ENCODE measurements at places on chromosomes 16 and 17.

DNA sequence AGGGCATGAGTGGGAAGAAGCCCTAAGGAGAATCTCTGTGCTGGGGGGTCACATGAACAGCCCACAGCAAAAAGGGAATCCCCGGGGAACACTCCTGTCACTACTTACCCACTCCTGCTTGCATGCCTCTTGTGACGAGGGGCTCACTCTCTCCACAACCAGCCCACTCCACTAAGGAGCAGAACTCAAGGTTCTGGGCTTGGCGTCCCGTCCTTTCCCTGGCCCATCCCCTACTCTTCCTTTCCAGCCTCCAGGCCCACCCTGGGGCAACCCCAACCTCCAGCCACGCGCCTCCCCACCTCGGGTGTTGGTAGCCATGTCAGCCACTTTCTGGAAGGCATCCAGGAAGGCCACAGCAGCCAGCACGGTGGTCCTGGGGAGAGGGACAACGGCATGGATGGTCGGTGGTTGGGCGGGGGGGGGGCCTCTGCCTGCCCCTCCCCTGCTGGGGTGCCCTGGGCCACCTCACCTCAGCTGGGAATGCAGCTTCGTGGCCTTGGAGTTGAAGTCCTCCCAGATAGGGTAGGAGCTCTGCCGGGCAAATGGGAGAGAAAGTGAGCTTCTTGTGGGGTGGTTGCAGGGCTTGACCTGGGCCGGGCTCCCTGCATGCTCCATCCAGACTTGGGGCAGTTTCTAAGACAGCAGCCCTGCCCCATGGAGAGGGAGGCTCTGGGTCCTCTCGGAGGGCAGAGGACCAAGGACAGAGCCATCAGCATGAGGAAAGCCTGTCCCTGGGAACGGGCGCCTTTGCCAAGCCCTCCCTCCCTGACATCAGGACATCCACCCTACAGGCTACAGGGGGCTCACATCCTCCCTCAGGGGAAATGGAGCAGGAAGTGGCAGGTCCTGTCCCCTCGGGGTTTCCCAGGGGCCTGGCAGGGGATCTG, 5.1 kb downstream of the MTSS2 start:
- DNase-seq: no peak

DNA sequence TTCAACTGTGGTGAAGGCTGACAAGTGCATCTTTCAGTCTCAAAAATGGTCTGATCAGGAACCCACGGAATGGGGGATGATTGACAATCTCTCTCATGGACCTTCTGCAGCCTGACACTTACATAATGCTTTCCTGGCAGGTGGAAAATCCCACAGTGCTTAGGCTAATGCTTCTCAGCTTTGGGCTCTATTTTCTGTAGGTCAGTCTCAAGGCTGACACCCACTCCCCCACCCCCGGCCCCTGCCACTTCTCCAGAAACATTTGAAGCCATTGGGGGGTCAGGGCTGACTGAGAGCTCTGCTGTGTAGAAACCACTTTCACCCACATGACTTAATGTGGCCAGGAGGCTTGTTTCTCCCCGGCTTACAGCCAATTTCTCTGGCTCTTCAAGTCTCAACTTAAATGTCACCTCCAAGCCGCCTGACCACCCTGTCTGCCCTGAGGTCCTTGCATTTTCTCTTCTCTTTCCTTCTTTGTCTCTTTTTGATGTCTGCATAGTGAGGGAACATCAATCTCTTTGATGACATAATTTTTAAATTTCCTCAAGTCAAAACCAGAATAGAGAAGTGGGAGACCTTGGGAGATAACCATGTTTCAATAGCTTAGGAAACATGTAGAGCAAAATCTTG, 16.7 kb upstream of the IRF8 start:
- no peak for DNase-seq

DNA sequence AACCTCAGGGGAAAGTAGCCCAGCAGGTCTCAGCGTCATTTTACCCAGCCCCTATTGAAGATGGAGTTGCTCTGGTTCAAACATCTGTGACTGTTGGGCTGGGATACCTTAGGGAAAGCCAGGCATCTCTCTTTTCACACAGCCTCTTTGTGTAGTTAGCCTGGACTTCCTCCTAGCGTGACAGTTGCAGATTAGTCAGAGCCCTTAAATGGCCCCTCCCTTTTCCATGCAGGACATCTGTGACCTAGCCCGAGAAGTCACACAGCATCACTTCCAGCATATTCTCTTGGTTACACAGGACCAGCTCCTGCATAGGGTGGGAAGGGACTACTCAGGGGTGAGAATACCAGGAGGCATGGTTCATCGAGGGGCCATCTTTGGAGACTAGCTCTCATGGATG, 375.0 kb upstream of the RBFOX1 start:
- DNase-seq: no peak

- DNase-seq: no peak
Observed at GRCh38 chr17:72397687-72398086, 276.9 kb downstream of the SOX9 start.

GRCh38 chr16:27486760-27487159, 63.0 kb downstream of the GTF3C1 start:
- no peak for DNase-seq

GRCh38 chr17:80604009-80604669, 59.5 kb downstream of the RPTOR start:
- no peak for DNase-seq

DNA sequence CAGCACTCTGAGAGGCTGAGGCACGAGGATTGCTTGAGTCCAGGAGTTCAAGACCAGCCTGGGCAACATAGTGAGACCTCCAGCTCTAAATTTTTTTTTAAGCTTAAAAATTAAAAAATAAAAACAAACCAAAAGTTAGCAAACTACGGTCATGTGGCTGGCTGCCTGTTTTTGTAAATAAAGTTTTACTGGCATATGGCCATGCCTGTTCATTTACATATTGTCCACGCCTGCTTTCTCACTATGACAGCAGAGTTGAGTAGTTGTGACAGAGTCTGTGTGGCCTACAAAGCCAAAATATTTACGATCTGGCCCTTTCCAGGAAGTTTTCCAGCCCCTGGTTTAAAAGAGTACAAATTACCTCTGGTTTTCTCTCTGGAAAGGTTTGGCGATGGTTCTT, 3.3 kb downstream of the SLX4 start:
- DNase-seq: no peak

GRCh38 chr16:88458039-88458772, 5.1 kb downstream of the ZFPM1 start:
- no peak for DNase-seq

- no peak for DNase-seq
Observed at GRCh38 chr16:64751906-64752305, 370.0 kb downstream of the CDH11 start.

DNA sequence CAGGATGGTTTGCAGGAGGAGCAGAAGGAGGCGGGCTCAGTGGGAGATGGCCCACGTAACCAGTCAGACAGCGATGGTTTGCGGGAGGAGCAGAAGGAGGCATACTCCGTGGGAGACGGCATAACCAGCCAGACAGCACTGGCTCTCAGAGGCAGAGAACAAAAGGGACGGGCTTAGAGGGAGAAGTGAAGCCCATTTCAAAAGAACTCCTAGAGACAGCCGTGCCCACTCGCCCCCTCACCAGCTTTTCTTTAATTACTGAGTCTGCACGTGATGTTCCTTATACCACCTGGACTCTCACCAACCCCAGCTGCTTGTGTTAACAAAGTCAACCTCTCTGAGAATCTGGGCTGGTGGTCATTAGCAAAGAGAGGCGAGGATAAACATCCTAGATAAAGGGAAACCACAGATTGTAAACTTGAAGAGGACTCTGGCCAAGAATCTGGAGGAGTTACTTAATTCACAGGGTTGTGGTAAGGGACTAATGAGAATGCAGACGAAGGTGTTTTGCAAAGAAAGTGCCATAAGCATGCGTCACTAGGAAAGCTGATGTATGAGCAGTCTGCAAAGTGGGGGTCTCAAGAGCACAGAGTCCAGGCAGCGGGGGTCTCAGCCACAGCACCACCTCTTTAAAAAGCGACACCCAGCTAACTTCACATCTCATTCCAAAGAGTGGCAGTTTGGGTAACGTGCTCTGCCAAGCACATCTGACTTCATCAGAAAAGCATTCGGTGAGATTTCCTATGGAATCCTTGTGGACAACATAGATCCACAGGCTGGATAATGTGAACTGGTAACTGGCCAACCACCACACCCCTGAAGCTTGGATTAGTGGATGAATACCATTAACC, 51.7 kb downstream of the NXN start:
- DNase-seq: no peak

DNA sequence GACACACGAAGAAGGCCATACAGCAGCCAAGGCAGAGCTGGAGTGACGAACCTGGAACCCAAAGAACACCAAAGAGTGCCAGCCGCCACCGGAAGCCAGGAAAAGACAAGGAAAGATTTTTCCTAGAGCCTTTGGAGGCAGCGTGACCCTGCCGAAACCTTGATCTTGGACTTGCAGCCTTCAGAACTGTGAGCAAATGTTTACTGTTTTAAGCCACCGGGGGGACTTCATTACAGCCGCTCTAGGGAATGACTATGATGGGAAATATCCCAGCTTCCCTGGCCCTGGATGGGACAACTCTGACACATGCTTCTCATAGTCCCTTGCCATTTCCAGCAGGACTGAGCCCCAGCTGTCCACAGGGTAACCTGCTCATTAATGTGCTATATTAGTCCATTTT, 270.6 kb downstream of the HAPSTR1 start:
- DNase-seq: no peak

- no peak for DNase-seq
Observed at GRCh38 chr16:50473356-50473945, 74.7 kb upstream of the NKD1 start.

- no peak for DNase-seq
Observed at GRCh38 chr17:80262775-80263244, 2.2 kb downstream of the RNF213 start.

DNA sequence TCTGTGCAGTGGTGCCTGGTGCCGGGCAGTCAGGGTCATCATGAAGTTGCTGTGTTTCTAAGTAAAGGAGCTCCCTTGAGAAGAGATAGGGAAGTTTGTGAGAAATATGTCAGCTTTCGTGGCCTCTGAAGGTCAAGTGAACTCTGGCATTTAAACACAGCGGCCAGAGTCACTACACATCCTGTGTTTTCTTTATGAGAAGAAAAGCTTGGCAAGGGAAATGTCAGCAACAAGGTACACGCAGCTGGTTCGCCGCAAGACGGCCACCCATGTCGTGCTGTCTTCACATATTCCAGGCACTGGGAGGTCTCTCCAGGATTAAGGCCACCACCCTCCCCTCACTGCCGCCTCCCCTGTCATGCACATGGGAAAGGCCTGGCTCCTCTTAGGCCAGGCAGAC, 33.2 kb upstream of the PEMT start:
- DNase-seq: no peak

DNA sequence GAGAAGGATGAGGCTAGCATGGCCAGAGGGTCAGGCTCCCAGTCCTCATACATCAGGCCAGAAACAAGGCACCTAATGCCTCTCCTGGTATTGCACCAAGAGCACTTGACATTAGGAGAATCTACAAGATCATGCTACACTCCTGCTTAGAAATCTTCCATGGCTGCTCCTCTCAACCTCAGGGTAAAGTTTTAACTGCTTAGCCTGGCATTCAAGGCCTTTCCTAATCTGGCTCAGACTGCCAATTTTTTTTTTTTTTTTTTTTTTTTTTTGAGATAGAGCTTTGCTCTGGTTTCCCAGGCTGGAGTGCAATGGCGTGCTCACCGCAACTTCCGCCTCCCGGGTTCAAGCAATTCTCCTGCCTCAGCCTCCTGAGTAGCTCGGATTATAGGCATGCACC, 8.2 kb downstream of the PIP4K2B start:
- DNase-seq: no peak

- DNase-seq: no peak
Observed at GRCh38 chr17:74558882-74559519, 8.3 kb downstream of the CD300H start.

GRCh38 chr17:18257982-18258355, 569 bp downstream of the FLII start:
- peak; percentile 58 for DNase-seq

- DNase-seq: no peak
Observed at GRCh38 chr16:777826-778225, 10.4 kb downstream of the RPUSD1 start.

DNA sequence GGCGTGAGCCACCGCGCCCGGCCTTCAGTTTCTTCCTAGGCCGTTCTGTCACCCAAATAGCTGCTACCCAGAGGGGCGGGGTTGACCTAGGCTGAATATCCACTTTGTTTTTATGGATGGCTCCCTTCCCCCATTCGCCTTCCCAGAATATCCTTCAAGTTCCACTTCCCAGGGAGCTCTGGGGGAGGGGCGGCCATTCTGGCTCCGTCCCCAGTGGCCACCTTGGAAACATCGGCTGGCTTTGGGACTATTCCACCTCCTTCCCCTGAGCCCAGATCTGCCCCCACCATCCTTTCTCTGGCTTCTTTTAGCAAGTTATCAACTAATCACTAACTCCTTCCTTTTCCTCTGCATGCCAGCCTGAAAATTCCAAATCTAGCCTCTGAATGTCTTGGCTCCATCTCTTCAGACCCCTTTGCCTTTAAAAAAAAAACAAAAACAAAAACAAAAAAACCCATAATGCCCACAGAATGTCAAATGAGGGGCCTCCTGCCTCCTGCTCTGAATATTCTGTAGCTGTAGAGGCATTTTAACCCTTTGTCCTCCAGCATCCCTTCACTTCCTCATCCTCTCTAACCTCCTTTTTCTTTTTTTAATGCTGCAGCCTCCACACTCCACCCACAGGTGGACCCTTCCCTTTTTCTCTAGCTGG, 6.4 kb downstream of the ATP1B2 start:
- peak; percentile 73 for DNase-seq

DNA sequence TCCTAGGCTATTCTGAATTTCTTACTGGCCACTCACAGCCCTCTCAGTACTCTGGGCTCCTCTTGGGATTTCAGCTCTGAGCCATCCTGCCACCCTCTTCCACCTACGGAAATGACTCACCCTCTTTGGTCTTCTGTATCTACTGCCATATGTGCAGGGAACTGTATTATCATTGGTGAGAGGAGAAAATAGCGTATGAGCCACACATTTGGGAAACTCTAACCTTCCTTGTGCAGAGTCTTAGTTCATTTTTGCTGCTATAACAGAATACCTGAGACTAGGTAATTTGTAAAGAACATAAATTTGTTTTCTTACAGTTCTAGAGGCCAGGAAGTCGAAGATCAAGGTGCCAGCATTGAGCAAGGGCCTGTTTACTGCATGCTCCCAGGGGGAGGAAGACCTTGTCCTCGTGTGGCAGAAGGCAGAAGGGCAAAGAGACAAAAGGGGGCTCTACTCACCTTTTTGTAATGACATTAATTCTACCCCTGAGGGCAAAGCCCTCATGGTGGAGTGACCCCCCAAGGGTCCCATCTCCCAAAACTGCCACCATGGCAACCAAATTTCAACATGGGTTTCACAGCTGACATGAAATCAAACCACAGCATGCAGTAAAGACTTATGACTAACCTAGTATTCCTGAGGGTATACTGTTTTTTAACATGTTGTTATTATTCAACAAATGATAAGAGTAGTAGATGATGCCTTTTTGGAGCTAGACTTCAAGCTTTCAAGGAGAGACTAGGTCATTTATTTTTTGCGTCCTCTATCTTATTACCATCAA, 191.8 kb downstream of the PRKCA start:
- no peak for DNase-seq

DNA sequence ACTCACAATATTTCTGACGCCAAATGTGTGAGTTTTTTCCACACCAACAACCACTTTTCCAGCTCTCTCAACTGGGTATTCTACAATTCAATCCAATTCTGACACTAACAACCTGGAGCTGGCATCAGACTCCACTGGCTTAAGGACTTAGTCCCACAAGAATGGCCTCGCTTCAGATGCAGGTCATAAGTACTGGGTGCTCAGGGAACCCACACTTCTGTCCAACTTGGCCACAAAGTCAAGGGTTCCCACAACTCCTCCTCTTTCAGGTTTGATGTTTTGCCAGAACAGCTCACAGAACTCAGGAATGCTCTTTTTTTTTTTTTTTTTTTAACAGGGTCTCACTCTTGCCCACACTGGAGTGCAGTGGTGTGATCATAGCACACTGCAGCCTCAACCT, 56.1 kb upstream of the TMC5 start:
- DNase-seq: no peak
